ENCODE measurements at places on chromosomes 4 and X. TPM values are rescaled to one million over a fixed set of nuclear protein-coding genes. Genes with fewer than 3 reads are reported as not detected.
A peak's percentile ranks its signal among the peaks of the same experiment; 100 is the strongest.

CXCL3 gene
- total RNA-seq, result 0.34 TPM

CT45A2 gene
- not detected for total RNA-seq

XK gene
- total RNA-seq, result 2.8 TPM

ODAPH gene
- total RNA-seq, result not detected

NOX1 gene
- not detected for total RNA-seq

RIPPLY1 gene
- total RNA-seq, result not detected

GRCh38 chrX:111244235-111244750 lies 26.0 kb downstream of the CAPN6 start:
- DNase-seq, result no peak

DNA sequence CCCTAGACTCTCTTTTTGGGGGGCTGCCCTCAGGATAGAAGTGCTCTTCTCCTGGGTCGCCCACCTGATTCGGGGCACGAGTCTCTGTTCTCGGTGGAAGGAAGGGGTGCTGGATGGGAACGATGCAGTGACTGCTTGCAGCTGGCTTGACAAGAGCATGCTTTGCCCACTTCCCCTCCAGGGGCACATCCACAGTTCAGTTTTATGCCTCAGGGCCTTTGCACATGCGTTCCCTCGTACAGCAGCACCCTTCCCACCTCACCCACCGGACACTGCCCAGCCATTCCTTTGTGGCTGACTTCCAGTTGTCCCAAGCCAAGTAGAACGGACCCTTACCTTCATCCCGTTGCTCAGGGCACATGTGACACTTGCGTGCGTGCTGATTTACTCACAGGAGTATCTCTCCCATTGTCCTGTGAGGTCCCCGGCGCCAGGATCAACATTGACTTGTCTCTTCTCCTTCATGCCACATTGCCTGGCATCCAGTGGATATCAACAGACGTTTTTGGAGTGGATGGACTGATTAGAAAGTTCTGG lies 60.0 kb downstream of the C4orf50 start:
- no peak for DNase-seq

DNA sequence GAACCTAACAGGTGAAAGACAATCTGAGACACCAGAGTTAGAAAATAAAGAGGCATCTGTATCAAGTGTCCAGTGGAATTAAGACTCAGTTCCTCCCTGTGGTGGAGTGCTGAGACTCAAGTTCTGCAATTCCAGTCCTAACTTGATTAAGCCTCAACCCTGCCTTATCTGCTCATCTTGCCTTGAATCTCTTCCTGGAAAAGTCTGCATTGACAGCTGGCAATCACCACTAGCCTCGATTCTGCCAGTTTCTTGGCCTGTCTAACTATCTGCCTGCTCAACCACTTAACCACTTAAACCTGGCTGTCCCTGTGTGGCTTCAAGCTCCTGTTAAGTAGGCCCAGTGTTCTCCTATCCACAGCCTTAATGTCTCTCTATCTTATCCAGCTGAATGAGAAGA lies 22.4 kb upstream of the NEIL3 start:
- no peak for DNase-seq

GRCh38 chr4:149914119-149915115 lies 98.8 kb upstream of the IQCM start:
- peak; percentile 19 for DNase-seq

DNA sequence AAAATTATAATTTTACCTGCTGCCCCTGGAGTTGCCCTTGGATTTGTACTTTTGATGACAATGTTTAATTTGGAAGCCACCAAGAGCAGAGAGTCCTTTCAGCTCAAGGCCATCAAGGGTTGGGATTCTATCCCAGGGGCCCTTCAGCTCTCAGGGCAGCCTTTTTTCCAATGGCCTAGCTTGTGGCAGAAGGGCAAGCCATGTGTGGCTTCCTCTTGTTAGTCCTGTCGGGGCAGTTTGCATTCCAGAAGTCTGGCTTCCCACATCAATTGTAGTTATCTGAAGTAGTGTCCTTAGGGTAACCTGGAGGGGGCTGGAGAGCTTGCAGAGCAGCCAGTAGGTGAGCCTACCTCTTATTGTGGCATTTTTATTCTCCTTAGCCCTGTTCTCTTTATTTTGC lies 569.4 kb downstream of the TRAM1L1 start:
- DNase-seq, result no peak

DNA sequence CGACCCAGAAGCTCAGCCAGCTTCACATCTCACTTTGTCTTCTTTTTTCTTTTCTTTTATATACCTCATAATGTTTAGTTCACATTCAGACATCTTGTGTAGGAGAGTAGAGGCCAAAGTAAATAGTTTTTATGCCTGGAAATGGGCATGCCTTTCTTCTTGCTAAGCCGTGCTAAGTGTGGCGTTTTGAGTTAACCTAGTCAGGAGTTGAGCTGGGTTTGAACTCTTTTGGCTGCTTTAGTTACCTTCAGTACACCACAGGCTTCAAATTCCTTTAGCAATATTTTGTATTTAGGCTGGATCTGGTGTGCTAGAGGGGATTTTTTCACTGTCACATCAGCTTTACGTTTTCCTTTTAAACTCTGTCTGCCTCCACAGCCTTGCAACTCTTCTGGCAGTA lies 300.8 kb downstream of the ZNF674 start:
- DNase-seq, result no peak

DNA sequence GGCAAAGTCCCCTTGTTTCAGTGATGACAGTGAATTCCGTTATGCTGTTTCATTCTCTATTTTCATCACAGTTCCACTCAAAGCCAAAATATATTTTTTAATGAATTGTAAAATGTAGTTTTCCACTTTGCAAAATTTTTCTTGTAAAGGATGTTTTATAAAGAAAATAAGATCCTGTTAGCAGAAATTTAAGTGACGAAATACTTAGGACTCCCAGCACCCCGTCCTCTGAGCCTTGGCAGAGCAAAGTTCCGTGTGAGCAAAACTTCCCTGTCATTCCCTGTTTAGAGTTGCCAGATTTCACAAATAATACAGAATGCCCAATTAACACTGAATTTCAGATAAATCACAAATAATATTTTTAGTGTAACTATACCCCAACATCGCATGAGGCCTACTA lies 81.0 kb upstream of the RBPJ start:
- DNase-seq, result no peak

DNA sequence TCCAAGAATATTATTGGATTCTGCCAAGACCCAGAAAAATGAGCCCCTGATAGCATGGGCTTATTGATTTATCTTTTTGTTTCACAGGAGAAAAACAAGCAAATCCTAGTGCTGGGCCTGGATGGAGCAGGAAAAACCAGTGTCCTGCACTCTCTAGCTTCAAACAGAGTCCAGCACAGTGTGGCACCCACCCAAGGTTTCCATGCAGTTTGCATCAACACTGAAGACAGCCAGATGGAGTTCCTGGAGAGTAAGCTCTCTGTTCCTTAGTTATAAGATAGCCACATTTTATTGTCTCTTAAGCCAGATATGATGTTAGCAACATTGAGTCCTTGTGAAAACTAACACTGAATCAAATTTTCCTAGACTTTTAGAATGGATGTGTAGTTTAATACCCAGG lies 5.5 kb downstream of the ARL9 start:
- DNase-seq, result no peak

- no peak for DNase-seq
Observed at GRCh38 chrX:44480591-44480990, 62.1 kb downstream of the FUNDC1 start.

DNA sequence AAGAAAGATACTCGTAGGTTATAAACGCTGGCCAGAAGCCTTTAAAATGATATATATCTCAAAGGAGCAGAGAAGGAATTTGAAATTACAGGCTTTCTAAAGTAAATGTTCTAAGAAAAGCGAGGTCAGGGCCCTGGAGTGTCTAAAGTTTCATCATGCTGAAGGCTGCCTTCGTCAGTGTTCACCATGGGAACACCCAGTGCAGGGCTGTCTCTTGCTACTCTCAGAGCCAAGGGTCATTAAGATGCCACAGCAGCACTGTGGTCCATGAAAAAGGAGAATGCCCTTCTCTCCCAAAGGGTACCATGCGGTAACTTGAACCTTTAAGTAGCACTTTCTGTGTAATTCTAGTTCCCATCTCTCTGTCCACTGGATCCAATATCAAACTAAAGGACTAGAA lies 174.5 kb upstream of the NWD2 start:
- no peak for DNase-seq

GRCh38 chr4:519885-520682 lies 21.1 kb downstream of the PIGG start:
- no peak for DNase-seq

- no peak for DNase-seq
Observed at GRCh38 chr4:88526221-88526815, 2.7 kb upstream of the PYURF start.

GRCh38 chr4:102598762-102599374 lies 97.7 kb downstream of the NFKB1 start:
- DNase-seq, result no peak

DNA sequence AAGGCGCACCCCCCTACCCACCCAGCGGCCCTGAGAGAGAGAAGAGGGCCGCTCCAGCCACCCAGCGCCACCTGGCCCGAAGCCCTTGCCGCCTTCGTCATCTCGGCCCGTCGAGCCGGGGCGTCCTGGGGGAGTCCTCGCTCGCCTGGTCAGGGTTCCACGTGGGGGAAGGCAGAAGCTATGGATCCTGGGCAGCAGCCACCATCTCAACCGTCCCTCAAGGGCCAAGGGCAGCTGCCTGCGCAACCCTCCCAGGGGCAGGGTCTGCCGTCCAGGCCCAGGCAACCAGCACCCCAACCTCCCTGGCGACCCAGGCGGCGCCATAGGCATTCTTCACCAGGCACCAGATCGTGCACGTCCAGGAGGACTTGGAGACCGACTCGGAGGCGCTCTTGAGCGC lies 51.5 kb upstream of the IL13RA2 start:
- no peak for DNase-seq

DNA sequence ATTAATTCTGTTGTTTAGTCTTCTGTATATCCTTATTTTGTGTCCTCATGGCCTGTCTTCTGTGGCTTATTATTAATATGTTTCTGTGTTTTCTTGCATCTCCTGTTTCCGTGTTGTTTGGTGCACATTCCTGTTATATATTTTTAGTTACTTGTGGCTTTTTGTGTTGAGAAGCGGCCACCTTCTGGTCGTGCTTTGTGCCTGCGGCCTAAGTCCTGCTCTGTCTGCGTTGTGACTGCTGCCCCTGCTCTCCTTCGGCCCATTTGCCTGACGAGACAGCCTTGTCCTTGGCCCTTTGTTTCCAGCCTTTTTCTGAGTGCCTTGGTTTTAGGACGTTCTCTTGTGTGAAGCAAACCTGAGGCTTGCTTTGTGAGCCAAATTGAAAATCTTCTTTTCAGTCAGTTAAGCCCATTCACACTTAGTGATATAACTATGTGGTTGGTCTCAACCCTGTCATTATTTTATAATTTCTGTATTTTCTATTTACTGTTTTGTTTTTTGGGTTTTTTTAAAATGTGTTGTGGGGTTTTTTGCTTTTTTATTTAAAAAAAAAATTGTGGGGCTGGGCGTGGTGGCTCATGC lies 43.8 kb downstream of the TNIP2 start:
- DNase-seq, result no peak
